Testis (tissue), 5 donors: ENCODE measurements at places on chromosomes 3 and 15. TPM values are rescaled to one million over a fixed set of nuclear protein-coding genes. Genes with fewer than 3 reads are reported as not detected.
A peak's percentile ranks its signal among the peaks of the same experiment; 100 is the strongest.

GRCh38 chr3:186895406-186895805 is 34.9 kb upstream of the ST6GAL1 start:
- H3K27me3 ChIP-seq = no peaks in the 10 kb centered on the region
- no peak overlapping the region for H3K27ac ChIP-seq
- no peak for DNase-seq
- no peaks in the 10 kb centered on the region for H3K4me1 ChIP-seq
- H3K36me3 ChIP-seq = no peaks in the 10 kb centered on the region

GRCh38 chr15:67062369-67062985 is 2.9 kb upstream of the SMAD3 start:
- H3K4me1 ChIP-seq = peaks cover 6% of the 10 kb centered on the region
- no peak overlapping the region for H3K4me3 ChIP-seq
- H3K27me3 ChIP-seq = no peaks in the 10 kb centered on the region

GRCh38 chr3:115100806-115101205 is 46.3 kb downstream of the ZBTB20 start:
- no peak overlapping the region for H3K4me3 ChIP-seq
- no peaks in the 10 kb centered on the region for H3K36me3 ChIP-seq
- peak overlapping the region; percentile 84 for H3K27ac ChIP-seq
- DNase-seq = no peak
- no peaks in the 10 kb centered on the region for H3K27me3 ChIP-seq

- no peak overlapping the region for H3K4me3 ChIP-seq
- no peak for DNase-seq
- H3K4me1 ChIP-seq = no peaks in the 10 kb centered on the region
- H3K27me3 ChIP-seq = no peaks in the 10 kb centered on the region
- H3K36me3 ChIP-seq = no peaks in the 10 kb centered on the region
Observed at GRCh38 chr3:9615003-9615628, 34.2 kb upstream of the MTMR14 start.

GRCh38 chr15:78810362-78811123 is 721 bp downstream of the ADAMTS7 start:
- peak overlapping the region; percentile 39 for H3K27ac ChIP-seq
- H3K27me3 ChIP-seq = no peaks in the 10 kb centered on the region
- H3K4me1 ChIP-seq = peaks cover 6% of the 10 kb centered on the region
- H3K4me3 ChIP-seq = peak overlapping the region; percentile 64
- DNase-seq = peak; percentile 41

DGKG gene
- total RNA-seq = 1.1 TPM

DNA sequence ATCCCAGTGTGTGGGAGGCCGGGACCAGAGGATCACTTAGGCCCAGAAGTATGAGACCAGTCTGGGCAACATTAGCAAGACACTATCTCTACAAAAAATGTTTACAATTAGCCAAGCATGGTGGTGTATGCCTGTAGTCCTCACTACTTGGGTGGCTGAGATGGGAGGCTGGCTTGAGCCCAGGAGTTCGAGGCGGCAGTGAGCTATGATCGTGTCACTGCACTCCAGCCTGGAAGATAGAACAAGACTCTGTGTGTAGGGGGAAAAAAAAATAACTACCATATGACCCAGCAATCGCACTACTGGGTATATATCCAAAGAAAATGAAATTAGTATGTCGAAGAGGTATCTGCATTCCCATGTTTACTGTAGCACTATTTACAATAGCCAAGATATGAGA is 22.6 kb downstream of the RYK start:
- no peak overlapping the region for H3K4me3 ChIP-seq
- no peaks in the 10 kb centered on the region for H3K27me3 ChIP-seq
- peaks cover 23% of the 10 kb centered on the region for H3K4me1 ChIP-seq
- H3K36me3 ChIP-seq = no peaks in the 10 kb centered on the region
- DNase-seq = no peak
- H3K27ac ChIP-seq = no peak overlapping the region

DNA sequence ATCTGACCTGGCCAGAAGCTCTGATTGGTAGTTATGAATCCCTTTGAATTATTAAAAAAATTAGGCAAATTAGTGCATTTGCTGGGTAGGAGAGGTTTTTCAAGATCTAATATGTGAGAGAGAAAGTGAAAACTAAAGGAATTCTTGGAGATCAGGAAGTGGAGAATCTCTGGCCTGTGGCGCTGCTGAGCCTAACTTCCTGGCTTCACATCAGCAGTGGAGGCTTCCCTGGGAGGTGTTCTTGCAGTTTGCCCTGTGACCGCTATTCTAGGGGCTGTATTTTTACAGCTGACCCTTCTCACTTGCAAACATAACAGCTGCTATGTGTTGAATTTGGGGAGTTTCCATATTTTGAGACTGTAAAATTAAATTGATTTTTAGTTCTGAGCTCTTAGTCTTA is 166.4 kb downstream of the ATG7 start:
- H3K4me3 ChIP-seq = no peak overlapping the region
- DNase-seq = peak; percentile 66
- H3K4me1 ChIP-seq = peaks cover 14% of the 10 kb centered on the region
- H3K27ac ChIP-seq = peak overlapping the region; percentile 14
- H3K27me3 ChIP-seq = no peaks in the 10 kb centered on the region

DNA sequence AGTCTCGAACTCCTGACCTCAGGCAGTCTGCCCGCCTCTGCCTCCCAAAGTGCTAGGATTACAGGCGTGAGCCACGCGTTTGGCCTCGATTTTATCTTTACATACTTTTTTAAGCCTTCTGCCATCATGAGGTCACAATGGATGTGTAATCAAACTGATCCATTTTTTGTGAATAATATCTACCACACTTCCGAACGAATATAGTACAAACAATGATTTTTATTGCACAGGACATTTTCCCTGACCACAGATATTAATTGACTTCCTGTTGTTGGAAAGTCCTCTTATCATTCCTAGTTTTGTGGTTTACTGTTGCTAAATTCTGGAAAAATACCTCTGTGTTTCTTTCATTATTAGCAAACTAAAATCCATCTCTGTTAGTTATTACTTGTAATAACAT is 68.9 kb downstream of the MINDY2 start:
- DNase-seq = no peak
- H3K27me3 ChIP-seq = no peaks in the 10 kb centered on the region
- no peaks in the 10 kb centered on the region for H3K36me3 ChIP-seq
- no peaks in the 10 kb centered on the region for H3K4me1 ChIP-seq
- H3K4me3 ChIP-seq = no peak overlapping the region
- no peak overlapping the region for H3K27ac ChIP-seq

DNA sequence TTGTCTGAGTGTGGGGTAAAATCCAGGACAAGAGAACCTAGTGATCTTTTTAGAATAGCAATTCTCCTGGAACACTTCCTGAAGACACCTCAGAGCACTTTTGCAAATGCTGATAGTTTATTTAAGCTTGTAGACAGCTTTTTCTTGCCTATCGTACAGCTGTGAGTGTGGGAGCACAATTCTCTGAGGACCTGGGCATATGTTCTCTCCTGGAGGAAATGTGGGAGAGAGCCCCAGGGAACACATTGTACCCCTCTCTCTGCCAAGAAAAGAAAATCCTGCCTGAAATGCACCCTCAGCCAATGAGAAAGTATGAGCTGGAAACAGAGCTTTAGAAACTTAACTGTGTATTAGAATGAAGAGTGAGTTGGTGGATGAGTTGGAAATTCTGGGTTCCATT is 308.3 kb upstream of the SEMA6D start:
- no peaks in the 10 kb centered on the region for H3K36me3 ChIP-seq
- no peaks in the 10 kb centered on the region for H3K27me3 ChIP-seq
- DNase-seq = peak; percentile 47
- H3K4me3 ChIP-seq = no peak overlapping the region
- H3K27ac ChIP-seq = no peak overlapping the region
- peaks cover 20% of the 10 kb centered on the region for H3K4me1 ChIP-seq

GRCh38 chr3:28210968-28211713 is 30.3 kb upstream of the CMC1 start:
- DNase-seq = no peak
- no peak overlapping the region for H3K27ac ChIP-seq
- no peaks in the 10 kb centered on the region for H3K36me3 ChIP-seq
- H3K27me3 ChIP-seq = no peaks in the 10 kb centered on the region

STRC gene
- total RNA-seq = 20.1 TPM

RAB43 gene
- total RNA-seq = 27.2 TPM

DNA sequence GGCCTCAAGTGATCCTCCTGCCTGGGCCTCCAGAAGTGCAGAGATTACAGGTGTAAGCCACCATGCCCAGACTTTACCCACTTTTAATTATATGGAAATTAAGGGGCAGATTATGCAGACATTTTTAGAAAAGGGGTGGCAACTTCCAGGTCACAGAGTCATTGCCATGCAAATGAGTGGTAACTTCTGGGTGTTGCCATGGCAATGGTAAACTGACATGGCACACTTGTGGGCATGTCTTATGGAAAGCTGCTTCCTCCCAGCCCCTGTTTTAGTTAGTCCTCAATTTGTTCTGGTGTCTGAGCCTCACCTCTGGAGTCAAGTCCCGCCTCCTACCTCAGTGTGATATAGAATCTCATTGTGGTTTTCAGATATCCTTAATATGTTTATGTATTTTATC is 49.7 kb downstream of the PCNP start:
- H3K4me3 ChIP-seq = no peak overlapping the region
- no peak overlapping the region for H3K27ac ChIP-seq
- H3K36me3 ChIP-seq = no peaks in the 10 kb centered on the region
- no peaks in the 10 kb centered on the region for H3K4me1 ChIP-seq
- no peaks in the 10 kb centered on the region for H3K27me3 ChIP-seq
- no peak for DNase-seq

- H3K4me3 ChIP-seq = no peak overlapping the region
- peak overlapping the region; percentile 99 for H3K27ac ChIP-seq
- no peak for DNase-seq
- H3K36me3 ChIP-seq = no peaks in the 10 kb centered on the region
Observed at GRCh38 chr3:128727996-128728395, 2.0 kb downstream of the RAB7A start.

- no peaks in the 10 kb centered on the region for H3K36me3 ChIP-seq
- H3K27me3 ChIP-seq = no peaks in the 10 kb centered on the region
- DNase-seq = no peak
- no peak overlapping the region for H3K27ac ChIP-seq
- H3K4me1 ChIP-seq = no peaks in the 10 kb centered on the region
Observed at GRCh38 chr15:66154581-66154980, 99.0 kb downstream of the MEGF11 start.

DNA sequence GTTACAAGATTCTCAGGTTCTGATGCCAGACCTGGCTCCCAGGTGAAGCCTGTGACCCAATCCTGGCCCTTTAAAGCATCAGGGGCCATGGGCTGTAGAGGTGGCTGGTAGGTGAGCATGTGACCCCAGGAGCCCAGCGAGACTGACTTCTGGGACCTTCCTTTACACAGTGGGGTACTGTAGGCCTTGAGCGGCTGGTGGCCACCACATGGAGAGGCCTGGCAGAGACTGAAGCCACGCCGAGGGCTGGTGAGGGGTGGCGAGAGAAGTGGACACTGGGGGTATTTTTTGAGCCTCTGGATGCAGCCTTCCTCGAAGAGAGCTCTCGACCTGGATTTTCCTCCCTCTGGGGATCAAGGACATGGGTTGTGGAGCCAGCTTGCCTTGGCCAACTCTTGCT is 71.2 kb upstream of the ITGA11 start:
- H3K4me1 ChIP-seq = no peaks in the 10 kb centered on the region
- DNase-seq = no peak
- no peaks in the 10 kb centered on the region for H3K27me3 ChIP-seq
- no peak overlapping the region for H3K27ac ChIP-seq
- H3K36me3 ChIP-seq = no peaks in the 10 kb centered on the region
- H3K4me3 ChIP-seq = no peak overlapping the region

GRCh38 chr3:112043621-112044201 is 9.2 kb downstream of the TMPRSS7 start:
- H3K27ac ChIP-seq = no peak overlapping the region
- H3K4me1 ChIP-seq = no peaks in the 10 kb centered on the region
- no peaks in the 10 kb centered on the region for H3K27me3 ChIP-seq
- no peaks in the 10 kb centered on the region for H3K36me3 ChIP-seq
- DNase-seq = peak; percentile 70

DNA sequence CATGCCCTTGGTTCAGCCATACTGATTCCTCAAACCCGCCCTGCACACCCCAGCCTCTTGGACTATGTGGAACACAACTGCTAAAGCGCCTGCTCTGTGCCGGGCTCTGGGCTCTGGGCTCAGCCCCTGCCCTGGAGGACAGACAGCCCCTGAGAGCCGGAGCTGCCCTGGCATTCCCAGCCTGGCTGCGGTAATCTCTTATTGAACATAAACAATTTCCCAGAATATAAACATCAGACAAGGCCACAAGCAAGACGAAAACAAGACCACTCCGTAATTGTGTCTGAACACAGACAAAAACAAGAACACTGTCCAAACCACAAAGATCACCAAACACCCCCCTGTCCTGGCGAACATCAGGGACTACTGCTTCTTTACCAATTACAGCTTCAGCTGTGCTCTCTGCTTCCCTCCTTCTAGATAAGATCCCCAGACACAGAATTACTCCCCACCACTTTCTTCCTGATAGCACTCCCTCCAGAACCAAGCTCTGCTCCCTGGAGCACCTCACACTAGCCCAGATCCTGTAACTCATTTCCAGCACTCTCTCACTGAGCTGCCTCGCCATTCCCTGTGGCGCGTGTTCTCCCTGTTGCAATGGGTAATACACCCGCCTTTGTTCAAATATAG is 57.1 kb upstream of the TLE3 start:
- peaks cover 27% of the 10 kb centered on the region for H3K4me1 ChIP-seq
- no peak overlapping the region for H3K4me3 ChIP-seq
- H3K27ac ChIP-seq = no peak overlapping the region
- no peaks in the 10 kb centered on the region for H3K36me3 ChIP-seq

GRCh38 chr3:156334841-156335545 is 214.6 kb downstream of the KCNAB1 start:
- no peaks in the 10 kb centered on the region for H3K4me1 ChIP-seq
- no peak for DNase-seq
- H3K27ac ChIP-seq = no peak overlapping the region
- no peaks in the 10 kb centered on the region for H3K27me3 ChIP-seq
- no peak overlapping the region for H3K4me3 ChIP-seq
- H3K36me3 ChIP-seq = no peaks in the 10 kb centered on the region

C3orf22 gene
- total RNA-seq = 33.0 TPM

- no peaks in the 10 kb centered on the region for H3K4me1 ChIP-seq
- no peak for DNase-seq
- H3K27me3 ChIP-seq = no peaks in the 10 kb centered on the region
- no peak overlapping the region for H3K27ac ChIP-seq
- H3K4me3 ChIP-seq = no peak overlapping the region
- H3K36me3 ChIP-seq = no peaks in the 10 kb centered on the region
Observed at GRCh38 chr15:35244227-35244626, 159.1 kb upstream of the NANOGP8 start.
